ENCODE measurements at places on chromosomes 2 and 18. TPM values are rescaled to one million over a fixed set of nuclear protein-coding genes. Genes with fewer than 3 reads are reported as not detected.

Gene ASPRV1
- total RNA-seq: 0.28 TPM

Gene CWC22
- total RNA-seq: 15.8 TPM

Gene CXCR1
- total RNA-seq: not detected

Gene RFTN2
- 10.5 TPM for total RNA-seq

Gene ZNF892
- 3.0 TPM for total RNA-seq

Gene PRSS56
- total RNA-seq: not detected

Gene SIX3
- not detected for total RNA-seq

Gene NRP2
- 155 TPM for total RNA-seq

Gene AQP12B
- total RNA-seq: not detected

Gene AKAIN1
- not detected for total RNA-seq

Measured in smooth muscle cell of bladder (primary cell).